ENCODE measurements at places on chromosomes 4 and X.
A peak's percentile ranks its signal among the peaks of the same experiment; 100 is the strongest.

DNA sequence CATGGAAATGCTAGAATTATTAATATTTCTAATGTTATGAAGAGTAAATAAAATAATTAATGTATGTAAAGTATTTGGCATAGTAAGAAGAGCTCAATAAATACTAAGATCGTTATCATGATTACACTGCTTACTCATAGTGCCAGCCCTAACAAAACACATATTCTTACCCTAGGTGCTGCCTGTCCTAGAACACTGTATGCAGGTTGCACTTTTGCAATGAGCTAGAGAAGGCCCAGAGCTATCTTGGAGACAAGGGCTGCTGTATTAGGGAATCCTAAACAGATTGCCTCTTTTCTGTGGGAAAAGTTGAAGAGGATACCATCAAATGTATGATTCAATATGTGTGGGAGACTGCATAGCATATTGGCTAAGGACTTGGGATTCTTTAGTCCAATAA is 48.0 kb upstream of the TMEM164 start:
- DNase-seq, result no peak

DNA sequence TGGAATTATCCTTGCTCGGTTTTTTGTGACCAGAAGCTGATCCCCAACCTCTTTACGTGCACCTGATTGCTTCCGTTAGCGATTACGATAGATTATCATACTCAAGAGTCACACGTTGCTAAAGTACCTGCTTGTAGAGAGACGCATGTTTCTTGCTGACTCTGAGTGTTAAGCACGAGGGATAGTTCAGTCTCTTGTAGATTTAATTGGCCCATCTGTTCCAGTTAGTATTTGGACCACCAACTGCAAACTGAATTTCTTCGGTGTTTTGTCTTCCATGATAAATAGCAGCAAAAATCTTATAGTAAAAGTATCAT is 516 bp upstream of the COX18 start:
- DNase-seq, result no peak

GRCh38 chrX:49884290-49884862 is 5.1 kb downstream of the USP27X start:
- DNase-seq, result no peak

- DNase-seq, result no peak
Observed at GRCh38 chr4:164997324-164997723, 19.9 kb upstream of the TRIM61 start.

DNA sequence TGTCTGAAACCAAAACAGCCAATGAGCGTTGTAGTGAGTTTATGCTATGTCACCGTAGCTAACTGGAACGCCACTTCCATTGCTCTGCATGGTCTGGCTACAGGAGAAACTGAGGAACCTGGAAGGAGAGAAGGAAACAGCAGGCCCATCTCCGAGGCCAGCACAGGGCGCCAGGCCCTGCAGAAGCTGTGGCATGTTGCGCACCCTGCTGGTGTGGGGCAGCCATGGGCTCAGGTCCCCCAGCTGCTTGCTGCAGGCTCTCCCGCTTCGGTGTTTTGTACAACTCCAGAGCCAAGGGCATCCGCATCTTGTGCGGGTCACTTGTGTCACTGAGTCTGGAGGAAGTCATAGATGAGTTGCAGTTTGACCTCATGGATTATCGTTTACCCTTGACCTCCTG is 89.2 kb downstream of the AFAP1 start:
- no peak for DNase-seq

DNA sequence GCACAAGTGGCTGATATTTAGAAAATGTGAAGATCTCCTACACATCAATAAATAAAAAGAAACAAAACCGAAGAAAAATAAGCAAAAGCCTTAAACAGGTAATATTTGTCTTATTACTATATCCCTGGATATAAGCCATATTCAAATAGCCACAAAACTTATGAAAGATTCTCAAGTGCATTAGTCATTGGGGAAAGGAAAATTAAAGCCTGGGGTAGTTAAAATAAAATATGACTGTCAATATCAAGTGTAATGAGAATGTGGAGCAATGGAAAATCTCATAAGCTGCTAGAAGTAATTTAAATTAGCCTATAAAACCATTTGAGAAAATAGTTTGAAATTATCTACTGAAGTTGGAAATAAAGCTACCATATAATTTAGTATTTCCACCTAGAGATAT is 399.9 kb downstream of the GASK1B start:
- DNase-seq, result no peak

GRCh38 chr4:57095245-57095644 is 14.9 kb downstream of the IGFBP7 start:
- DNase-seq, result no peak

- DNase-seq, result no peak
Observed at GRCh38 chr4:186015212-186015817, 53.6 kb upstream of the TLR3 start.

DNA sequence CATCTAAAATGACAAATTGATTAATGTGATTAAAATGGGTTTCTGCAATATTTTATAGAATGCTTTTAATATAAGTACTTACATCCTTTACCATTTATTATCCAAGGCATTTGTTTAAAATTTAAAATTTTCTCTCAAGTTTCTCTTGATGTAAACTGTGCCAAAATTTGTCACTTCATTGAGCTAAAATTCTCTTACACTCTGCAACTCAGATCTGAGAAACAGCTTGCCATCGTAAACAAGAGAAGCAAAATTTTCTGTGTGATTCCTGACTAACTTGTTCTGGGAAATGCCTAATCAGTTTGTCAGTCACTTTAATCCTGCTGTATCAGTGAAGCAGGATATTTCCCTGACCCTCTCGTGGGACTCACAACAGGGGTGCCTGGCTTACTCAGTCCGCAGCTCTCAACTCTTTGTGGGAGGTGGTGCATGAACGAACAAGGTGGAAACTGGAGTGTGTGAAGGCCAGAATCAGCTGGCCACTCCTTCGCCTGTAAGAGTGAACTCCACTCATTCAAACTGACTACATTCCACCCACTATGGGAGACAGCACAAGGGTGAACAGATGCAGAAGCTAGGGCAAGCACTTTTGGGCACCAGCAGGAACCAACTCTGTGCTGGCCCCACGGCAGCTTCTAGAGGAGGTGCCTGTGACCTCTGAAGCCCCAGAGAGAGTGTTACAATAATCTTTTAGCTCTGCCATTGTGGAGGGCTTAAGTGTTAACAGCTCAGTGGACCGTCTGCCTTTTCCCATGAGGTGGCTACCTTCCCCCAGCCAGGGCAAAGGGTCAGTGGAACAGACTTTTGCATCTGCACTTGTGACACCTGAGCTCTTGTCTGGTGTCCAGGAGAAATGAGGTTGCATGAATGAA is 349.4 kb downstream of the FAT4 start:
- DNase-seq, result no peak

DNA sequence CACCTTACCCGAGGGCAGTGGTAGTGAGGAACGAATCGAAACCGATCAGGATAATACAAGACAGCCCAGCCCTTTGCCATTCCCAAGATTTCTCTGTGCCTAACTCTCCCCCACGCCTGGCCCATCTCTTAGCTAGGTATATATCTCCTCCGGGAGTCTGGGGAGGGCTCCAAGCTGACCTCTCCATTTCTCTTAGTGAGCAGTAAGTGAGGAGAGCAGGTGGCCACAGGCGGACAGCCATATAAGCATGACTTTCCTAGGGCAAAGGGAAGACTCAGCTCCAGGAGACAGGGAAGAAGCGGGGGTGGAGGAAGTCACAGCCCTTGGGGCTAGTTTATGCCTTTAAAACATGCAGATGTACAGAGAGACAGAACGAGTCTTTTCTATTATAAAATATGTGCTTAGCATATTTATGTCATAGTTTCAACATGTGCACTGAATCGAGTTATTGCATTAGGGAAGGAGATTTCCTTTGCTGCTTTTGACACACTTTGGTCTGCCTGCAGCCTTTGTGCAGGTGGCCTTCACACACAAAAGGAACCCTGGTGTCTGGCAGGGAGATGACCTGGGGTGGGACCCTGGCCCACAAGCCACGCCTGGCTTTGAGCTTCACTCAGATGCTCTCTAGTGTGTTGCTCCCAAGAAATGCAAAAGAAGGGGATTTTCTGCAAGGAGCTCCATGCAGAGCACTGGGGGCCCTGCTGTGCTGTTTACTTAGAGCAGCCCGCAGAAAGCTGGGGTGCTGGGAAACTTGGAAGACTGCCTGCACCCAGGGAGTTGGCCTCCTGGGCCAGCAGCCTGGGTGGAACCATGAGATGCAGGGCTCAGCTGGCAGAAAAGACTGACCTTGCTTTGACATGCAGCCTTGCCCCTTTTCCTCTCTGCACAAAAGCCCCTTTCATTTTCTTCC is 613.3 kb downstream of the BCOR start:
- DNase-seq, result no peak

DNA sequence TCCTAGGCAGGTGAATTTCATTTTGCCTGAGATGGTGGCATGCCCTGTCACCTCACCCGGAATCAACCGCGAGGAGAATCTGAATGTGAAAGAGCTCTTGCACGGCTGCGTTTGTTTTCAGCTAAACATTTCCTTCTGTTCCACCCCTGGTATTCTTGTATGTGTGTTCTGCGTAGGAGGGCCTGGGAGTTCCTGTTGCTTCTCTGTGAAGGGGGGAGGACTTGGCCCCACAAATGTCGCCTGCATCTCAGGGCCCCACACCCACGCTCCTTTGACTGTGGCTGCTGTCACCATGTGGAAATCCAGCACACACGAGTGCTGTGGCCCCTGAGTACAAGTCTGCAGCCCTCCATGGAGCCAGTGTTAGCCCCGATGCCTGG is 45.8 kb upstream of the CLCN4 start:
- DNase-seq, result no peak

GRCh38 chrX:130419263-130419662 is 17.5 kb downstream of the RBMX2 start:
- DNase-seq, result no peak

DNA sequence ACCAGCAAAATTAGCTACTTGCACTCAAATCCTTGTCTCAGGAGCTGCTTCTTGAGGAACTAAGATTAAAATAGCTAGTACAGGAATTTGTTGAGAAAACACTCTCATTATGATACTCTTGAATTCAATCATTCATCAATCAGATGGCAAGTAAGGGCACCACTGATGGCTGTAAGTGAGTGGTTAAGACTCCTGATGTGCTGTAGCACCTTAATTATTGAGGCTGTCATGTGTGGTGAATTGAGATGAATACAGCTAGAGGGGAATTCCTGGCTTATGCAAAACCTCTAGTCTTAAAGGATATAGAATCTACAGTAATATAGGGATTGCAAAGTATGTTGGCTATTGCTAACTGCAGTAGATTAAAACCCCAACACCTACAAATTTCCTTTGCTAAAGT is 509.1 kb downstream of the IQCM start:
- DNase-seq, result no peak

GRCh38 chr4:81792521-81792920 is 320.8 kb upstream of the RASGEF1B start:
- no peak for DNase-seq

DNA sequence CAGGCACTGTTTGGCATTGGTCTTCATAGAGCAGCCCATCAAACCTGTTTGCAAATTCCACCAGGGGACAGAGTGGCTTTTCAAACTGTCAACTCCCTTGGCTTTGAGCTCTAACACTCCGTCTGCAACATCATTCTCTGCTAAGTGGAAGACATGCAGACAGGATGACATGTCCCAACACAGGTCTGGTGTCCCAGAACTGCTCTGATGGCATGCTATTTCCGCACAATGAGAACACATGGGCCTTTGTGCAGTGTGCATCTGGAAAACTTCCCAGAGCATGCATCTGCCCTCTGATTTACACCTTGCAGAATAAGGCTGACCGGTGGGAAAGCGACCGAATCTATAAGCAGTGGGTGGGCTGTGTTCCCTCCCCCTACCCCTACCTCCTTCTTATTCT is 212.8 kb upstream of the GYPA start:
- DNase-seq, result no peak

DNA sequence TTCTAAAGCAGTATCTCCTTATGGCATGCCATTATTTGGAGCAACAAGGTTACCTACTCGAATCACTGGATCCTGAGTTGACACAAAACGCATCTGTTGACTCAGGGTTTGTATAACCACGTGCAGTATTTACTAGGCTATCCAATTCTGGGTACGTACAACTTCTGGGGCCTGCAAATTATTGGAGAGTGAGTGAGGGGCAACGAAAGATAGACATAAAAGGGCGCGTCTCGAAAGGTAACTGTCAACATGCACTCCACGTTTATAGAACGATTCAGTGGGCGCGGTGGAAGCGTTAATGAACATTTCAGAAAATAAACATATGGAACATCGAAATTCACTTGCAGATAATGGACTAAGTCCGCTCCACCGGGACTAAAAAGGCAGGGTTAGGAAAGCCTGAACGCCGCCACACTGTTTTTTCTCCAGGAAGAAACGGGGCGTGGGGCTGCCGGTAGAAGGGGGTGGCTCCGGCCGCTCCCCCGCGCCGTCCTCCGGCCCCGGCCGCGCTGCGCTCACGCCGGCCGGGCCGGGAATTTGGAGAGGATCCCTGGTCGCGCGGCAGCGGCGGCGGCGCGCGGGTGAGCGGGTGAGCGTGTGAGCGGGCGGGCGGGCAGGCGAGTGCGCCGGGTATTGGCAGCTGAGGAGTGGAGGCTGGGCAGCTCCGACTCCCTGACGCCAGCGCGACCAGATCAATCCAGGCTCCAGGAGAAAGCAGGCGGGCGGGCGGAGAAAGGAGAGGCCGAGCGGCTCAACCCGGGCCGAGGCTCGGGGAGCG is at the start of gene SMAD1:
Gene SMAD1, plus strand, starts transcription at position 690 of the 778 bp plus-strand sequence. CDS start 32,761 bp downstream, outside the sequence.
- no peak for DNase-seq

GRCh38 chr4:56764223-56764622 is 57.3 kb downstream of the SPINK2 start:
- DNase-seq, result no peak

GRCh38 chr4:4426511-4427120 is 39.7 kb downstream of the NSG1 start:
- DNase-seq, result no peak

GRCh38 chr4:67575232-67576058 is 16.9 kb downstream of the STAP1 start:
- peak; percentile 76 for DNase-seq

GRCh38 chr4:101064541-101065180 is 282.7 kb downstream of the PPP3CA start:
- DNase-seq, result no peak

GRCh38 chr4:100797791-100798190 is 280.0 kb upstream of the EMCN start:
- DNase-seq, result no peak

GRCh38 chr4:156799121-156799589 is 172.4 kb downstream of the PDGFC start:
- DNase-seq, result no peak

- DNase-seq, result no peak
Observed at GRCh38 chr4:22762548-22762947, 69.8 kb downstream of the GBA3 start.
